Stimulated activated naive CD8-positive, alpha-beta T cell treated with anti-CD3 and anti-CD28 coated beads, Interleukin-15, Interleukin-2, amounts not matched to agents 100 U/mL and 50 U/mL, for 24 hours (primary cell): ENCODE measurements at places on chromosomes 16 and 17.

DNA sequence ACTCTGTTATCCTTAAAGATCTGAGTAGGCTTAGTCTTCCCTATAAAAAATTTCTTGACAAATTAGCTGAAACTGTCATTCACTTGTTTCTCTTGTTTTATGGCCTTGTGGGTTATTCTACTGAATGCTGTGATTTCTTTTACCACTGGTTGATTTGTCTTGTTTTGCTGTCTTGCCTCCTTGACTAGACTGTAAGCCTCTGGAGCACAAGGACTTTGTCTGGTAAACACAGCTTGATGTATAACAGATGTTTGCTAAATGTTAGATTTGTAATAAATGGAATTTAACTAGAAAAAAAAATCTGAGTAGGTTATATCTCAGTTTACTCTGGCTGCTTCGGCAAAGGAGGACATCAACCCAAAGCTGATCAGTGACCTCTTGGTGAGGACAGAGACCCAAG lies 21.6 kb downstream of the VAC14 start:
- DNase-seq: no peak

DNA sequence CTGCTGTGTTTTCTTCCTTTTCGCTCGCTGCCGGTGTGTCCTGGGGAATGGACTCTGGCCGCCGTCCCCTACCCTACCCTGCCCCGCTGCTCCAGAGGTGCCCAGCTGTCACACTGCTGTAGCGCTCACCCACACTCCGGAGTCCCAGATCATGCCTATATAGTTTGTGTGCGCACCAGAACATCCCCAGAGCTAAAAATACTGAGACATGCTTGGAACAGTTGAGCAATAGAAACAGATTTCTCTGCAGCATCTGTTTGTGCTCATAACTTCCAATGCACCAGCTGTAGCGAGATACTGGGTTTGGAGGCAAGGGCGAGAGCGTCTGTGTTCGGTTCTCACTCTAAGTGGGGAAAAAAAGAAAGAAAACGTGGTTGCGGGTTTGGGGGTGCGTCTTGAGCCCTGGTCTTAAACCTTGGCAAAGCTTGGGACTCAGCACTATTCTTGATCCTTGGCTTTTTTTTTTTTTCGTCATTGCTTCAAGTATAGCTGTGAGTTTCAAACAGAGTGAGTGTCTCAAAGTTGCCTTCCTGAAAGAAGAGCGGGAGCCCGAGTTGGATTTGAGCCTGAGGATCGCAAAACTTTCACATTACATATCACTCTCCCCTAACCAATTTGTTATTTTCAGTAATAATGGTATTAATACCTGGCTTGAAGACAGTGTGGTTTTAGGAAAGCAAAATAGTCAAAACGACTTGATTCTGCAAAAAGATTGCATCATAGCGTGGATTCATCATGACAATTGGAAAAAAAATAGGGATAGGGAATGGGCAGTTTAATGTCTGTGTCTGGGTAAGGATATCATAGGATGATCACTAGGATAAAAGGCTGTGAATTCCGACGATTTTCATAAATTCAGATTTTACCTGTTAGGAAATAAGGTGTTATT lies 621 bp downstream of the KCNJ2 start:
- DNase-seq: no peak

- no peak for DNase-seq
Measured at GRCh38 chr16:84119368-84119767, 2.6 kb upstream of the MBTPS1 start.

GRCh38 chr16:31084584-31085302 lies 4.0 kb downstream of the PRSS53 start:
- no peak for DNase-seq

DNA sequence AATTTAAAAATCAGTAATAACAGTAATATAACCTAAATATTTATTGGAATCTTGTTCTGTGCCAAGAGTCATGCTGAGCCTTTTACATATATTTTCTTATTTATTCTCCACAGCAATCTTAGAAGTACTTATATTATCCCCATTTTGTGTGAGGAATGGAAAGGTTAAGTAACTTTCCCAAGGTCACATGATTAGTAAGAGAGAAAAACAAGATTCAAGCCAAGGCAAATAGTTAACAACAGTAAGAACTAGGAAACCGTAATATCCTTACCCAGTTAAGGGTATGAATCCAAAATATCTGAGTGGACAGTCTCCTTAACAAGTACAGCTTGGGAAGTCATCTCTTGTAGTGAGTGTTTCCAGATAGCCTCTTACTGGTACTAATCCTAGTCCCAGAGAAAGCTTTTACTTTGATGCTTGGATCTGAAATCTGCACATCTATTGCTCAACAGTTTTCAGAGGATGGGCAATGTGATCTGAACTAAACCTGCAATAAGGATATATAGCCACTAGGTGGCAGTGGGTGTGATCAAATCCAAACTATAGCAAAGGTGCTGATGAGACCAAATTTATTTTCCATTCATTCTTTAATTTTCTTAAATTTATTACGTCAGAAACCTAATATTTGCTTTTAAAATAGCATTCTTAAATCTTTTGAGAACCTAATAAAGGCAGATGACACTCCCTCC lies 23.3 kb downstream of the SHISA6 start:
- DNase-seq: no peak

DNA sequence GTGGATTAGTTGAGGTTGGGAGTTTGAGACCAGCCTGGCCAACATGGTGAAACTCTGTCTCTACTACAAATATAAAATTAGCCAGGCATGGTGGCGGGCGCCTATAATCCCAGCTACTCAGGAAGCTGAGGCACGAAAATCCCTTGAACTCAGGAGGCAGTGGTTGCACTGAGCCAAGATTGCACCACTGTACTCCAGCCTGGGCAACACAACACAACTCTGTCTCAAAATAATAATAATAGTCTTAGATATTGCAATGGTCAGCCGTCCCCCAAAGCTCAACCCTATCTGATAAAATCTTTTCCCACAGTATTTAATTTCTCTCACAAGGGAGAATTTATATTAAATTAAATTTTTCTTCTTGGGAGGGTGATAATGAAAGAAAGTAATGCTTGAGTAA lies 169.6 kb downstream of the XYLT1 start:
- DNase-seq: no peak

DNA sequence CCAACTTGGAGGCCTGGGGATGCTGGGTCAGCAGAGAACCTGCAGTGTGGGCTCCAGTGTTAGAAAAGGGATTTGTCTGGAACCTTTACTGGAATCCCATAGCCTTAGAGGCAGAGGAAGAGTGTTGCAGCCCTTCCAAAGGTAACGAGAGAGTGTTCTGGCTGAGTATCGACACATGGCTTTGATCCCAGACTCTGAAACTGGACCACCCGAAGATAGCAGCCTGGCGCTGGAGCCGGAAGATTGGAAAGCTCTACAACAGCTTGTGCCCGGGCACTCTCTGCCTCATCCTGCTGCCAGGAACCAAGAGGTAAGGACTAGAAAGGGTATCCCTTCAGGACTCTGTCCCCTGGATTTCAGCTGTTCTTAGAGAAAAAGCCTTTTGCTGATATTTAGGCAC lies 39.7 kb downstream of the REXO5 start:
- DNase-seq: no peak

GRCh38 chr17:77002103-77003045 lies 134.2 kb downstream of the MGAT5B start:
- no peak for DNase-seq

- no peak for DNase-seq
Measured at GRCh38 chr16:50835358-50836060, 93.6 kb downstream of the CYLD start.

GRCh38 chr17:384622-385177 lies 32.1 kb upstream of the RPH3AL start:
- no peak for DNase-seq

- no peak for DNase-seq
Measured at GRCh38 chr16:29790949-29791844, 646 bp downstream of the KIF22 start.

GRCh38 chr17:77308861-77309726 lies 168.3 kb downstream of the SEC14L1 start:
- no peak for DNase-seq

DNA sequence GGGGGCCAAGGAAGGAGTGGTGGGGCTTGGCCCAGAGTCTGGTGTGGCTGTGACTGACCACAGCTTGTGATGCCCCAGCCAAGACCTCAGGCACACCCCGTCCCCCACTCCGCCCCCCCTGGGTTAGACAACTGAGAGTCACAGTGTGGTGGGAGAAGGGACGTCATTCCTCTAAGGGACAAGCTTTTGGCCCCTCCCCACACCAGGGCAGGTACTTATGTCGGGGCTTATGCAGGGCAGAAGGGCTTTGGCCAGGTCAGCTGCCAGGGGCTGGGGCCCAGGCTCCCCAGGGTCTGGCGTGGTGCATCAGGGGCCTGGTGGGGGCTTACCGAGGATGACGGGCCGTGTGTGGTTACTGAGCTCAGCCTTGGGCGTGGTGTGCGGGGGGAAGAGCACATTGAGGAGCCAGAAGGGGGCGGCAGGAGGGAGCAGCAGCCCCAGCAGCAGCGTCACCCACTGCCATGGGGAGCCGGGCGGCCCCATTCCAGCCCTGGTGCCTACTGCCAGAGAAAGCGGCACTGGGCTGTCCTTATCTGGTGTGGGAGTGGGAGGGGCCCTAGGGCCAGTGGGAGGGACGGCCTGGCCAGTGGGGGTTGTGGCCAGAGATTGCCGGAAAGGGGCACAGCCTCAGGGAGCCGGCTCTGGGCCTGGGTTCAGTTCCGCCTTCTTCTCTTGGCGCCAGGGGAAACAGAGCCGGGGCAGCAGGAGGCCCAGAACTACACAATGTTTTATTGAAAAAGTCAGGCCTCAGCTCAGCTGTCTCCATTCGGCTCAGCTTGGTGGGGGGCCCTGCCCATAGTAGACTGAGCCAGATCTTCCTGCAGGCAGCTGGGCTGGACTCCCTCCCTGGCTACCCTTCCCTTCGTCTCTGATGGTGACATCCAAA lies at the start of gene LCAT:
Gene LCAT, minus strand, starts transcription at position 502 of the 886 bp plus-strand sequence. Its CDS starts 19 bp downstream, at position 483.
- no peak for DNase-seq

- no peak for DNase-seq
Measured at GRCh38 chr17:14762736-14763479, 462.0 kb downstream of the HS3ST3B1 start.

DNA sequence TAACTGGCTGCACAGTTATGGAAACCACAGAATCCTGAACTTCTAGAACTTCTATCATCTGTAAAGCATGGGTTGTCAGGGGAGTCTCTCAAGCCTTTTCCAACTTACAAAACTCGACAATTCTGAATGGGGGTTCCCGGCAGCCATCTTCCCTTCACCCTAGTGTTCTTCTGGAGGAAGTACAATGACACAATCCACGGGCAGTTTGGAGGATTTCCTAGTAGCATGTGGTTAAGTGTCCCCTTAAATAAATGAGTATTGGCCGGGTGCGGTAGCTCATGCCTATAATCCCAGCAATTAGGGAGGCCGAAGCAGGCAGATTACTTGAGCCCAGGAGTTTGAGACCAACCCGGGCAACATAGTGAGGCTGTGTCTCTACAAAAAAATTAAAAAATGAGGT lies 2.1 kb downstream of the SLC16A6 start:
- no peak for DNase-seq

DNA sequence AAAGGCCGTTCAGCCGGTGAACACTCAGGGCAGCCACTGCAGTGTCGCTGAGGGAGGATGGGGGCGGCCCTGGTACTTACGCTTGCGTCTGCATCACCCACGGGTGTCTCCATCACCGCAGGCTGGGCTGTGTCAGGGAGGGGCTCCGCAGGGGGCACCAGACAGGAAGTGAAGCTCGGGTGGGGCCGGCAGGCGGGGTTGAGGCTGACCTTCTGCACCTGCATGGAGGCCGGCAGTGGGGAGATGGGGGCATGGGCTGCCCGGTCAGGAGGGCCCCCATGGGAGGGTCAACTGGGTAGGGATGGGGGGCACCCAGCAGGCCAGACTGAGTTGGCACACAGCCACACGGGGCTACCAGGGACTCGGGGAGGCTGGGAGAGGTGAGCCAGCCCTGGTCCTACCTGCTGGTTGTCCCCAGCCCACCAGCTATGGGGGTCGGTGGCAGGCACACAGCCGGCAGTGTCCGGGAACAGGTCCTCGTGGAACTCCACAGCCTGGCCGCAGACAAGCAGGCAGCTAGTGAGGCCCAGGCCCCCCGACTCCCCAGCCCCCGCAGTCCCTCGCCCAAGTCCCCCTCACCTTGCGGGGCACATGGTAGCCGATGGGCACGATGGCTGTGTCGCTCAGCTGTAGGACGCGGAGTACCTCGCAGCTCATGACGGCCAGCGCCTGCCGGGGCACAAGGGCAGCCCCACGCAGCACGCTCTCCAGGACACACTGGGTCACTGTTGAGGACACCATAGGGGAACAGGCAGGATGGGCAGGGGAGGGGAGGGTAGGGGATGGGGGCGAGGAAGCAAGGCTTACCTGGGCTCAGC lies 7.2 kb upstream of the VASN start:
- DNase-seq: no peak

GRCh38 chr17:35242158-35242804 lies 591 bp upstream of the SLFN5 start:
- peak; percentile 84 for DNase-seq

DNA sequence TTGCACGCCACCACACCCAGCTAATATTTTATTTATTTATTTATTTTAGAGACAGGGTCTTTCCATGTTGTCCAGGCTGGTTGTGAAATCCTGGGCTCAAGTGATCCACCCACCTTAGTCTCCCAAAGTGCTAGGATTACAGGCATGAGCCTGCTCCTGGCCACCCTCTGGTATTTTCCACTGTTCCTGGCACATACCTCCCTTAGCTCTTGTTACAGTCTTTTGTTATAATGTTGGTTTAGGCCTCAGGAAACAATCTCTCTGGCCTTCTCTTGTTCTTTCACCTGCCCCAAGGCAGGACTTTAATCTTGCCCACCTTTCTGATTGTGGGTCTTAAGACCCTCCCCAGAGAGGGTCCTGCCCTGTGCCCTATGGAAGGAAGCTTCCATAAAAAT lies 3.6 kb upstream of the CYTH1 start:
- no peak for DNase-seq

DNA sequence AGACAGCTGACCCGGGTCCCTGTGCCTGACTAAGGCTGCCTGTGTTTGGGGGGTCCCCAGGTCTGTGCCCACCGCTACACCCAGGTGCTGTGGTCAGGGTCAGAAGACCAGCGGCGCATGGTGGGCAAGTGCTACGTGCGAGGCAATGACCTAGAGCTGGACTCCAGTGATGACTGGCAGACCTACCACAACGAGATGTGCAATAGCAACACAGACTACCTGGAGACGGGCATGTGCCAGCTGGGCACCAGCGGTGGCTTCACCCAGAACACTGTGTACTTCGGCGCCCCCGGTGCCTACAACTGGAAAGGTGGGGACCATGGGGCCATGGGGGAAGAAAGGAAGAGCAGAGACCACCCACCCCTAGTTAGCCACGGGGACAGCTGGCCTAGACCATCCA lies 12.1 kb downstream of the ITGA3 start:
- no peak for DNase-seq

- DNase-seq: no peak
Measured at GRCh38 chr17:34988644-34989043, 8.3 kb downstream of the LIG3 start.

GRCh38 chr16:35146031-35146710 lies 1686.8 kb downstream of the TP53TG3F start:
- DNase-seq: no peak

- DNase-seq: no peak
Measured at GRCh38 chr17:41478237-41478636, 2.7 kb downstream of the KRT35 start.
